CD4-positive, CD25-positive, alpha-beta regulatory T cell (primary cell): ENCODE measurements at places on chromosomes 3 and 15. TPM values are rescaled to one million over a fixed set of nuclear protein-coding genes. Genes with fewer than 3 reads are reported as not detected.

Gene SNX1
- polyA plus RNA-seq: 72.7 TPM

Gene MGLL
- not detected for polyA plus RNA-seq

- no peak for DNase-seq
- no peaks in the 10 kb centered on the region for H3K27me3 ChIP-seq
- no peaks in the 10 kb centered on the region for H3K36me3 ChIP-seq
- H3K4me1 ChIP-seq: no peaks in the 10 kb centered on the region
- H3K4me3 ChIP-seq: no peak overlapping the region
These were observed 472.8 kb upstream of the KCNMB2 start for GRCh38 chr3:178063461-178063860.

- no peak overlapping the region for H3K27ac ChIP-seq
- H3K36me3 ChIP-seq: no peaks in the 10 kb centered on the region
- H3K4me3 ChIP-seq: no peak overlapping the region
- no peaks in the 10 kb centered on the region for H3K4me1 ChIP-seq
- peaks cover 3% of the 10 kb centered on the region for H3K27me3 ChIP-seq
These were observed 27.3 kb upstream of the DMXL2 start for GRCh38 chr15:51649659-51650521.

DNA sequence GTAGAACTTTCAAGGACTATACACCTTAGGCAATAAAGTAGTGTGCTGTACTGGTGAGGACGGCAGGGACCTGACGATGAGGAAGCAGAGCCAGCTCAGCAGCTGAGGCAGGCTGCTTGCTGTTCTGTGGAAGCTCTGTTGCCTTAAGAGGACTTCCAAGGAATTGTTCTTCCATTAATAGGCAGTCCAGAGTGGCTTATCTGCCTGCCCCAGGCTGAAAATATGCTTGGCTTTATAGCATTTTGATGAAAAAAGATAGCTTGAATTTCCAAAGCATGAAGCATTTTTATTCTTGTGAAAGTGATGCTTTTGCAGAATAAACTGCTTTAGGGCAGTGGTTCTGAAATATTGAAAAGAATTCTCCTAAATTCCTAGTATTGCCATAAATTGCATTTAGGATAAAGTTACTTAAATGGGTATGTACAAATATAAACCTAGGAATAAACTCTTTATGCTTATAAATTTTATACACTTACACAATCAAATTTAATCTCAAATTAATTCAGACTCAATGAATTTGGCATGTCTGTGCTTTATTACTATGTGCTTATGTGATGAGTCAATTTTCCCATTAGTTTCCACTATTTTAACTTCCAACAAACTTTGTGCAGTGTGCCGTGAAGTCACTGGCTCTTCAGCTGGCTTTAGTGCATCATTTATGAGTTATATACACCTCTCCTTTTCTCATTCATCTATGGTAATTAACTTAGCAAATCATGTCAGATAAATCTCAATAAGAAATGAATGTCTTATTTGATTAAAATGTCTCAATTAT is 231.0 kb upstream of the RASGRP1 start:
- H3K27ac ChIP-seq: no peak overlapping the region
- no peaks in the 10 kb centered on the region for H3K4me1 ChIP-seq
- H3K36me3 ChIP-seq: peaks cover 2% of the 10 kb centered on the region
- H3K27me3 ChIP-seq: no peaks in the 10 kb centered on the region
- DNase-seq: no peak

Gene PLIN1
- not detected for polyA plus RNA-seq

Gene GDPGP1
- polyA plus RNA-seq: 0.99 TPM

- H3K36me3 ChIP-seq: no peaks in the 10 kb centered on the region
- peaks cover 28% of the 10 kb centered on the region for H3K4me1 ChIP-seq
- peak within 1 kb of the TSS; percentile 91 for H3K27ac ChIP-seq
These were observed at the start of gene TSEN2 for GRCh38 chr3:12484198-12484982. TSEN2 (plus strand) TSS chr3:12484480; CDS start chr3:12489801, 5,321 bp downstream.

DNA sequence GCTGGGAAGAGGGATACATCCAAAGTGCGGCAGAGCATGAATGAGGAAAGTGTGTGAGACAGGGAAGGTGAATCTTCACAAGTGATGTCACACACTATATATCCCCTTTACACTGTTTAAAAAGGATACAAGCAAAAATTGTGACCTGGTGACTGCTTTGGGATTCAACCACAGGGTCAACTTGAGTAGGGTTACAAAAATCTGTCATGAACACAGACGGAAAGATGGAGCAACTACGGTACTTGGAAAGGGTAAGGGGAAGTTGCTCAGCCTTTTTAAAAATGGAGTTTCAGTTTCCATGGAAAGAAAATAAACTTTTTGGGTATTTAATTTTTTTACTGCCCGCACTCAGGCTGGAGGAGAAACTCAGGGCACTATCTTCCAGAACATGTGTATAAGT is 60.3 kb downstream of the B3GNT5 start:
- H3K4me3 ChIP-seq: no peak overlapping the region
- no peak overlapping the region for H3K27ac ChIP-seq
- no peaks in the 10 kb centered on the region for H3K4me1 ChIP-seq
- no peak for DNase-seq

Gene CYP1A2
- polyA plus RNA-seq: not detected

GRCh38 chr3:119351581-119351980 is 57.4 kb downstream of the ARHGAP31 start:
- H3K36me3 ChIP-seq: no peaks in the 10 kb centered on the region
- DNase-seq: no peak
- no peaks in the 10 kb centered on the region for H3K27me3 ChIP-seq
- H3K4me3 ChIP-seq: no peak overlapping the region

Gene AZI2
- polyA plus RNA-seq: 63.7 TPM
